ENCODE measurements at places on chromosomes 13 and 19. TPM values are rescaled to one million over a fixed set of nuclear protein-coding genes. Genes with fewer than 3 reads are reported as not detected.

C1QTNF9B gene
- total RNA-seq = 0.18 TPM

VSTM2B gene
- not detected for total RNA-seq

CD70 gene
- total RNA-seq = 30.1 TPM

EXOC3L2 gene
- not detected for total RNA-seq

IER2 gene
- total RNA-seq = 188 TPM

SULT2A1 gene
- total RNA-seq = not detected
